Stimulated activated CD8-positive, alpha-beta memory T cell treated with anti-CD3 and anti-CD28 coated beads, Interleukin-7, amount 100 ng/mL, for 1 hour (primary cell): ENCODE measurements at places on chromosomes 2 and 18.

DNA sequence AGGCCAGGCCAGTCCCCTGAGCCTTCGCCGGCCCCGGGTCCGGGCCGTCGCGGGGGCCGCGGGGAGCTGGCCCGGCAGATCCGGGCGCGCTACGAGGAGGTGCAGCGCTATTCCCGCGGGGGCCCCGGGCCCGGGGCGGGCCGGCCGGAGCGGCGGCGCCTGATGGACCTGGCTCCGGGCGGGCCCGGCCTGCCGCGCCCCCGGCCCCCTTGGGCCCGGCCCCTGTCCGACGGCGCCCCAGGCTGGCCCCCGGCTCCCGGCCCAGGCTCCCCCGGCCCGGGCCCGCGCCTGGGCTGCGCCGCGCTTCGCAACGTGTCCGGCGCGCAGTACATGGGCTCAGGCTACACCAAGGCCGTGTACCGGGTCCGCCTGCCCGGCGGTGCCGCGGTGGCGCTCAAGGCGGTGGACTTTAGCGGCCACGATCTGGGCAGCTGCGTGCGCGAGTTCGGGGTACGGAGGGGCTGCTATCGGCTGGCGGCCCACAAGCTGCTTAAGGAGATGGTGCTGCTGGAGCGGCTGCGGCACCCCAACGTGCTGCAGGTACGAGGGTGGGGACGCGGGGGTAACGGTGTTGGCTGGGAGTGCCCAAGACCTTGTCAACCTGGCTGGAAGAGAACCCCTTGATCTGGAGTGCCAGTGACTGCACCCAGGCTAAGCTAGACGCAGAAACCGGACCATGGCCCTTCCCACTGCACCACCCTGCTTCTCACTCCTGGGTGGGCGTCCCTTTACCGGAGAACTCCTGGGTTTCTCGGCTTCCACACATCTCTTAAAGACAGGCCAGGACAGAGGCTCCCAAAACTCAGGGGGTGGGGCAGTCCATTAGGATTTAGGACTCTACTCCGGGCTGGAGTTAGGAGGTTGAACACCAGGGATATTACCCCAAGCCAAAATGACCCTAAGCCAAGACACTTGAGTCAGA is 739 bp downstream of the PKDCC start:
- DNase-seq = no peak

- DNase-seq = no peak
Observed at GRCh38 chr2:69375494-69376353, 11.3 kb downstream of the GFPT1 start.

- no peak for DNase-seq
Observed at GRCh38 chr2:45781464-45781811, 130.0 kb downstream of the PRKCE start.

DNA sequence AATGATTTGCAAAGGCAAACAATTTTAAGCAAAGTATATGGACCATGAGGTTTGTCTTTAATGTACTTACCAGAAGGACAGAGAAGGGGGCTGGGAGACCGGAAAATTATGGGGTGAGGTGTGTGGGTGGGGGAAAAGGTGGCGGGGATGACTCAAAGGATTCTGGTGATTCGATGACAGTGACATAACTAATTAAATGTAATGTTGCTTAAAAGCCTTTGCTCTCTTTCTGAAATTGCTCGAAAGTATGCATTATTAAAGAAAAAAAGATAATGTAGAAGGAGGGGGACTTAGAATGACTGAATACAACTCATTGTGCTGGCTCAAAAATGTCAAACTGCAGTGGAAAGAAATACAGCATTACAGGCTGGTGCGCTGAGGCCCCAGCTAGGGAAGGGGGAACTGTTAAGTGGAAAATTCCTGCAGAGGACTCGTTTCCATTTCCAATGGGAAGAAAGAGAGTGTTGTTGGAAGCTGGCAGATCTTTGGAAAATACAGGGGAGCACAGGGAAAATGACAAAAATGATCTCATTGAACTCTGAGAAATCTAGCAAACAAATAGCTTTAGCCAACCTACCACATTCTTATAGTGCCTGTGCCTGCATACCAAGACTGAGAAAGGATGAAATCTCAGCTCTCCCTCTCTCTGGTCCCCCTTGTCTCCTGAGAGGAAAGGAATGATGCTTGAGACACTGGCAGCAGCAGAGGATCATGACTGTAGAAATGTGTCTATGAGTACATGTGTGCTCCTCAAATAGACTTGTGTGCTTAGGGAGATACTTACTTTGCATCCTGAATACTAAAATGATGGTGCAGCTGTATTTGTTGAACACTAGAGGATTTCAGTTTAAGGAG is 632.4 kb downstream of the NYAP2 start:
- DNase-seq = no peak

DNA sequence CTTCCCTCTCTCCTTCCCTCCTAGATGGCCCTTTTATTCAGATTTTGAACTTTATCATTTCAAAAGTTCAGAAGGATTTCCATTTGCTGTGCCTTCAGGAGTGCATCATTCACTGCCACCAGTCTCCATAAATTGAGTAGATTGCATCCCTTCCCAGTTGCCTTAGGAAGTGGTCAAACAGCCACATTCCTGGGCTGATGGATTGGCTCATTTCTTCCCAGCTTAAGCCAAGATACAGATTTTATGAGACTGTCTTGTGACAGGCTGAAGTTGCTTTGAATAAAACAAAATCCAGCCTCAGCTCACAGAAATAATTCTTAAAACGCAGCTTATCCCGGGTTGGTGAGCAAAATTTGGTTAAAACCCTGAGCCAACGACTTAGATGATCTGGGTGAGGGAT is 9.8 kb downstream of the NRP2 start:
- DNase-seq = no peak

DNA sequence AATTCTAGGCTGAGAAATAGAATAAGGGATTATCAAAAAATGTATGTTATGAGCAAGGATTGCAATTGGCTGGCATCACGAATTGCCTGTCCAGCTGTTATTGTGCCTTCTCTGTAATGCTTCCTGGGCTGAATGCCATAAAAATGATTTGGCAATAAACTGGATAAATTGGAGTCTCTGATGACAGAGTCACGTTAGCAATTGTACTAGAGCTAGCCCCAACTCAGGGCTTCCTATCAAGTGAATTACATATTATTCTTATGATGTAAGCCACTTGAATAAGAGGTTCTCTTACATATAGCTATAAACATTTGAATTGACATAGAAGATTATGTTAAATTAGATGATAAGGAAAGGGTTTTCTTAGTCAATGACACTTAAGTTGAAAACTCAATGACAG is 607.5 kb upstream of the REG3G start:
- DNase-seq = no peak

GRCh38 chr18:76859474-76860339 is 37.4 kb downstream of the ZNF236 start:
- no peak for DNase-seq

GRCh38 chr2:214715025-214715424 is 94.5 kb downstream of the BARD1 start:
- DNase-seq = no peak

DNA sequence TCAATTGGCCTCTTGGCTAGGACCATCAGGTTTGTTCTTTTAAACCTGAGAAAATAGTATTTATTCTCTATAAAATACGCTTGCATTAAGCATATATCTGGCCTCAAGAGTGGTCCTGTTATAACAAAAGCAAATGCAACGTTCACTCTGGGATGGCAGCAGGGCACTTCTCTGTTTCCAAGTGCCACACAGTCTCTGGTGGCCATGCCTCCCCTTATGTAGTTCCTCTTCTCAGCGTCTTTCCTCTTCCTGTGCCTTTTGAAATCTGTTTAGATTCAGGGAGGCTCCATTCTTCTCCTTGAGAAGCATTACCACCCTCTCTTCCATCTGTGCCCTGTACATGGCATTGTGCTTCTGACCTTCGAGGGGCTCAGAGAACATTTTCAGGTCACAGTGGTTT is 51.9 kb downstream of the TSHZ1 start:
- DNase-seq = no peak

DNA sequence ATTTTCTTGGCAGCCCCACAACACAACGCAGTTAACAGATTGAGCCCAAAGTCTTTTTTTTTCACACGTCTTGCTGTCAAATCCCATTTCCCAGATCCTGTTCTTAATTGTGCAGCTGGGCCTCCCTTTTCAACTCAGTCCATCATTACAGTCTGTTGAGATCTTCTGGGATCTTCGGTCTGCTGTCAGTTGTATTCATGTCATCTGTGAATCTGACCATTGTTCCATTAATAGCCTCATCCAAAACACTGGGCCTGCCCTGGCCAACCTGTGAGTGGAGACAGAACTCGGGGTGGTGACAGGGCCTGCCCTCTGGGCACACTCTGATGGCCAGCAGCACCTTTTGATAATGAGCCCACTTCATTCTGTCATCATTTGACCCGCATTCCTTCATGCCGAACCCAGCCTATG is 39.7 kb upstream of the SEMA4C start:
- DNase-seq = no peak

DNA sequence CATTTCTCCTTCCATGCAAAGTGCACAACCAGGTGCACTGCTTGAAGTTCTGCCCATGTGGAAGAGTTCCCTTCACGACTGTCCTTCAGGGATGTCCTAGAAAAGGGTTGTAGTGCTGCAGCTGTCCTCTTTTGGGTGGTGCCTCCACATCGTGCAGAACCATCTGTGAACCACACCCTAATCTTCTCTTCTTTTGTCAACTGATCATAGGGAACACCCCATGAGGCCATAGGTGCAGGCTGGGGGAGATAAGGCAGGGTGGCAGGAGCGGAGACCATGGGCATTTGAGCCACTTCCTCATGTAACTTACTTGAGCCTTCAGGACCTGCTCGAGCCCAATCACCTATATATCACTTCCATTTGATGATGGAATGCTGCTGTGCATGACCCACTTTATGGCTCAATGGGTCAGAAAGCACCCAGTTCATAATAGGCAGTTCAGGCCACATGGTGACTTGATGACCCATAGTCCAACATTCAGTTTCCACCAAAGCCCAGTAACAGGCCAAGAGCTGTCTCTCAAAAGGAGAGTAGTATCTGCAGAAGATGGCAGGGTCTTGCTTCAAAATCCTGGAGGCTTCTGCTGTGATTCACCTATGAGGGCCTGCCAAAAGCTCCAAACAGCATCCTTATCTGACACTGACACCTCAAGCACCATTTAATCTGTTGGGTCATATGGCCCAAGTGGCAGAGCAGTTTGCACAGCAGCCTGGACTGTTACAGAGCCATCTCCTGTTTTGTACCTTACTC is 84.7 kb upstream of the CYRIA start:
- no peak for DNase-seq

GRCh38 chr2:27833931-27834330 is 56.3 kb downstream of the RBKS start:
- no peak for DNase-seq

DNA sequence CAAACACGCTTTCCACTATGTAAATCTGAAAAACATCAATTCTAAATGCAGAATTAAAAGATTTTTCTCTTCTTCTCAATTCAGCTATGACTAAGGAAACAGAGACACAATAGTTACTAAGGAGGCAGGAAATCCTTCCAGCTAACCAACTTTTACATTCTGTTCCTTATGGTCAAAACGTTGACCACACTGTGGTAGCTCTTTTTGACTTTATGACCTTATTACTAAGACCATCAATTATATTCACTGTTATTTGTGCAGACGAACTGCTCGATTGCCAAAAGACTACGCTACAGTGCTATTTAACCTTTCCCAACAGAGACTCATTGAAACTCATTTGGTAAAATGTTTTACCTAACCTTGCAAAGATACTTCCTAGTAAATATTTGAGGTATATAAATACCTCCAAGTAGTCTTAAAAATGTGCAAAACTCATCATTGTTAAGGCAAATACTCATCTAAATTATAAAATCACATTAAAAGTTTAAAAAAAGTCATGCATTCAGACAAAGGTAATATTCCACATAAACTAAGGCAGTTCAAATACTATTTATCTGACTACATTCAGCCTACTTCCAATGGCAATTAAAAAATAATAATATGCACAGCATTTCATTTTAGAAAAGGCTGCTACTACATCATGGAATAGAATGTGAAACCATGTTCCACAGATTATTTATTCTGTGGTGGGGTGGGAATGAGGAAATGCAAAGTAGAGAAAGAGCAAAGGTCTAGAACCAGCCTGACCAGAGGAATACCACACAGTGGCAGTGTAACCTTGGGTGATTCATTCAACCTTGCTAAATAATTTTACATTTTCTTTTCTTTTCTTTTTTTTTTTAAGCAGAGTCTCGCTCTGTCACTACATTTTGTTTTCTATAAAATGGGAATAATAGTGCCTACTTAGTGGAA is 139.9 kb downstream of the THADA start:
- no peak for DNase-seq

DNA sequence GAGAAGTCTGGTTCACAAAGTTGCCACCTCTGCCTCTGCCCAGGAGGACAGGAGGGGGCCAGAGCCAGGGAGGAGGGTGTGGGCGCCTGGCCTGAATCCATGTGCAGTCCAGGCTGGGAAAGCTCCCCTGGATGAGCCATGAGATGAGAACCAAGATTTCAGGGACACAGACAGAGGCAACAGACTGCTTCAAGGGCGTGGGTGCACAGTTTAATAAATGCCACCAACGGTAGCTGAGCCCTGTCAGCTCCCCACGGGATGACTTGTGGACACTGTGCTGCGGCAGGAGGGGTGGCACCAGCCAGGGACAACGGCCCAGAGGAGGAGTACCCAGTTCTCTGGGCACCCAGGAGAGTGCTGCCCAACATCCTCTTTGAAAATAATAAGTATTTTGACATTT is 15.2 kb downstream of the CAPG start:
- no peak for DNase-seq
